ENCODE measurements at places on chromosomes 16 and 17.

DNA sequence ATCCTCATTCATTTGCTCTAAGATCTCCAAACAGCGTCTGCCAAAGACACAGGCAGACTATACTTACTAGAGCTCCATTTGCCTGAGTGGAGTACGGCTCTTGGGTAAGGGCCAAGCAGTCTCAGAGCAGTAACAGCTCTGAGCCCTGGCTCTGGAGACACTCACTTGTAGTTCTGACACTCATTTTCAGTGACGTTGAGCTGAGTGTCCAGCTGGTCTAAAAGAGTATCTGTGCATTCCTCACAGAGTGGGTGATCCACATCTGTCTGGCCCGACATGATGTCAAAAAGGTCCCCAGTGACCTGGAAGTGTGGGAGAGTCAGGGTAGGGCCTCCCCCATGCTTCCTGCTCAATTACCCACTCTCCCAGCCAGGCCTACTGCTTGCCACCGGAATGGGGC is 5.7 kb downstream of the BECN1 start:
- DNase-seq: no peak

GRCh38 chr17:42118545-42118944 is 2.6 kb downstream of the KAT2A start:
- no peak for DNase-seq

GRCh38 chr17:32385121-32385520 is 35.2 kb downstream of the ZNF207 start:
- DNase-seq: no peak

- no peak for DNase-seq
Measured at GRCh38 chr16:48608452-48608851, 1.5 kb downstream of the N4BP1 start.

DNA sequence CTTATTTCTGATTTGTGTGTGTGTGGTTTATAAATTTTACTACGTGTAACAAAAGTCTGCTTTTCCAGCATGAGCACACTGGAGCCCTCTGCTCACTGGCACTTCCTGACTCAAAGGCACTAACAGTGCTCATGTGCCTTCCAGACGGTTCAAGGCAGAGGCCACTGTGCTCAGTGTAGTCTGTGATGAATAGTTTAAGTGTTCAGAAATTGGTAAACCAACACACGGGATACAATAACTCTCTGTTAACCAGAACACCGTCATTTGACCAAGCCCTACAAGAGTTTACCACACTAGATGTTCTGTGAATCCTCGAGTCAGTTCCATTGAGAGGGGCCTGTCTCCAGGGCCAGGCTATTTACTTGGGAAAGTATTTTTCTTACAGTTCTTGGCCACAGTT is 191.9 kb downstream of the MRTFB start:
- no peak for DNase-seq

DNA sequence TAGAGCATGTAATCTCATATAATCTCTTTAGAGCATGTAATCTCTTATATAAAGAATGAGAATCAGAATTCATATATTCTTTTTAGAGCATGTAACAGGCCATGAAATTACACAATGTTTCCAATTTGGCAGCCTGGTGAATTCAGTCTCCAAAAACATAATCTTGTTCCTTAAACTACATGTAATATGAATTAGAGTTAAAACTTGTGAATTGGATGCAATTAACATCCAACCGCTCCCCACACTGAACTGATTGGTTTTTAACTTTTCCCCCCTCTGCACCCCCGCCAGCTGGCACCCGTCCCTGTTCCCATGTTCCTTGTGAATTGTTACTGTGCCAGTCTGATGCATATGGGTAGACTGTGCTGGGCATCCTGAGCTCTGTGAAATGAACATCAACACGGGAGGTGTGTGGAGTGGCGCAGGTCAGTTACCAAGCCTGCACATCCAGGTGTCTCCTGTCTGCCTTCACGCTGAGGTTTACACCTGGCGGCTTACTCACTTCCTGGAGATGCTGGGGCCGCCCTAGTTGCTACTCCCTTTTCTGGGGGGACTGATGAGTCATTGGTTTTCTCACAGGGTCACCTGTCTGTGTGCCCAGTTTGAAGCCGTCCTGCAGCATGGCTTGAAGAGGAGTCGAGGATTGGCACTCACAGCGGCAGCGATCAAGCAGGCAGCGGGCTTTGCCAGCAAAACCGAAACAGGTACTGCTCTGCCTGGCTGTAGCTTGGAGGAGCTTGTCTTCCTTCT is 50.4 kb downstream of the SNX29 start:
- peak; percentile 34 for DNase-seq

DNA sequence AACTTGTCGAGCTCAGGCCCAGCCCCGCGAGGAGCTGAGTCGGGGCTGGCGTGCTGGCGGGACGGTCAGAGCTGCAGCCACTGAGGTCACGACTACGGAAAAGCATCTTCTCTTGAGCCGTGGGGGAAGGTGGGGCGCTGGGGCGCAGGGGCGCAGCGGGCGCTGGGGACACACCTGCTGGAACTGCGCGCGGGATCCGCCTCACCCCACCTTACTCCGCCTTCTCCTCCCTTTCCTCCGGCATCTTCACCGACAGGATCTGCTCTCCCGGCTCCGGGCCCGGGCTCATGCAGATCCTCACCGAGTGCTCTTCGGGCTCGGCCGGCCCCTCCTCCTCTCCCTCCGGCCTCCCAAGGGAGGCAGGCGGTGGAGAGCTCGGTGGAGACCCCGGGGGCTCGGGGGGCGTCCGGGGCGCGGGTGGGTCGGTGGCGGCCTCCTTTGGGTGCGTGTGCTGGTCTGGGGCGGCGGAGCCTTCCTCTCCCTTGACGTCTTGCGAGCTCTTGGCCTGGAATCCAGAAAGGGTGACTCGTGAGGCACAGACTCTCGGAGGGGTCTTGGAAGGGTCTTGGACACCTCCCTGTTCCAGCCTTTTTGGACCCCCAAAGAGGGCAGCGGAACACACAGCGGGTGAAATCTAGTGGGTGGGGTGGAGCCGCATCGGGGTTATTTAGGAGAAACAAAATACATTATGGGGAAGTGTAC is 81.8 kb upstream of the KIFC3 start:
- DNase-seq: no peak

- DNase-seq: no peak
Measured at GRCh38 chr17:41734139-41734948, at the start of gene HAP1. Gene HAP1 (minus strand): TSS chr17:41734643. CDS start chr17:41734634, 9 bp downstream.

- DNase-seq: no peak
Measured at GRCh38 chr16:48182979-48183537, 27.3 kb upstream of the ABCC12 start.

DNA sequence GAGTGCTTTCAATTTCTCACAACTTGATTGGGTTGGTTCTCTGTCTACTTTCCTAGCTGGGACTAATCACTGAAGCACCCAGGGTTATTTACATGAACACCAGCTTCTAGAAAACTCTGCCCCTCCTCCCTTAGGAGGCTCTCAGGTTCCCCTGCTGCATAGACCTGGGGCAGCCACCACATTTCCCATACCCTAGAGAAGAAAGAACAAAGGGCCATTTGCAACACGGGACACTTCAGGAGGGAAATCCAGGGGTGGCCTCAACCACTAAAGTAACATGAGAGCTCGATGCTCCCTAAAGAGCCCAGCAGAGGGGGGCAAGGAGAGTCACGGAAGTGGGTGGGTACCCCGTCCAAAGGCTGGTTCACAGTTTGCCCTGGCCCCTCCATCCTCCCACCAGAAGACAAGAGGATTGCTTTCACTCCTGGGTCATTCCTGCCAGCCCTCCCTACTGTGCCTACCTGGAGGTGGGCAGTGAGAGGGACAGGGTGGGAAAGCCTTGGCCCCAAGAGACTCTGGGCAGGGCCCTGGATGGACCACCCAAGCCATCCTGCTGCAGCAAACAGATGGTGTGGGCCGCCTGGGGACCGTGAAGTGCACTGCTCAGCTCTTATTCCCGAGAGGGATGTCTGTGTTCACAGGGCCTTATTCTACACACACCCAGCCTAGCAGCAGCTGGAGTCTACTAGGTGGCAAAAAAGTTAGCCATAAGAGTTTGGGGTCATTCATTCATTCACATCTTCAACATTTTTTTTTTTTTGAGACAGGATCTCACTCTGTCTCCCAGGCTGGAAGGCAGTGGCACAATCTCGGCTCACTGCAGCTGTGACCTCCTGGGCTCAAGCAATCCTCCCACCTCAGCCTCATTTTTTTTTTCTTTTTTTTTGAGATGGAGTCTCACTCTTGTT is 392.1 kb downstream of the SOX9 start:
- no peak for DNase-seq

- DNase-seq: peak; percentile 30
Measured at GRCh38 chr16:20849589-20850390, 43.5 kb downstream of the REXO5 start.

- no peak for DNase-seq
Measured at GRCh38 chr16:2719328-2720063, 528 bp downstream of the PRSS27 start.

DNA sequence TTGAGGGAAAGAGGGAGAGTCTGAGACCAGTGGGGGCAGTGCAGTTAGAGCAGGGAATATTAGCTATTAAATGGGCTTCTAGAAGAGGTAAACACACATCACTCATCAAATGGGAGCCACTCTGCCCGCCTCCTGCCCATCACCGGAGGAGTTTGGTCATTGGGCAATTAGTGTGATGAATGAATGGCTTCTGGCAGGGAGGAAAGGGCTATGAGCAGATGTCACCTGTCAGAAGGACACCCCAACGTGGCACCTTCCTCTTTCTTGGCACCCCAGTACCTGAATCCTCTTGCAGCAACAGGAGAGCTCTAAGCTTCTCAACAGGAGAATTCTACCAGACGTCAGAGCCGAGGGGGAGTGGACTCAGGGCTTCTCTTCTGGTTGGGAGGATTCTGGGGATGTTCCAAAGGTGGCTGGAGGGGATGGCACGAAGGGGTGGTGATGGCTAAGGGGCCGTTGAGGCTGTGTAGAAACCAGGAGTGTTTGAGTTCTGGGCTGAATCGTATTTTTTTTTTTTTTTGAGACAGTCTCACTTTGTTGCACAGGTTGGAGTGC is 11.0 kb downstream of the C1QTNF1 start:
- DNase-seq: no peak

DNA sequence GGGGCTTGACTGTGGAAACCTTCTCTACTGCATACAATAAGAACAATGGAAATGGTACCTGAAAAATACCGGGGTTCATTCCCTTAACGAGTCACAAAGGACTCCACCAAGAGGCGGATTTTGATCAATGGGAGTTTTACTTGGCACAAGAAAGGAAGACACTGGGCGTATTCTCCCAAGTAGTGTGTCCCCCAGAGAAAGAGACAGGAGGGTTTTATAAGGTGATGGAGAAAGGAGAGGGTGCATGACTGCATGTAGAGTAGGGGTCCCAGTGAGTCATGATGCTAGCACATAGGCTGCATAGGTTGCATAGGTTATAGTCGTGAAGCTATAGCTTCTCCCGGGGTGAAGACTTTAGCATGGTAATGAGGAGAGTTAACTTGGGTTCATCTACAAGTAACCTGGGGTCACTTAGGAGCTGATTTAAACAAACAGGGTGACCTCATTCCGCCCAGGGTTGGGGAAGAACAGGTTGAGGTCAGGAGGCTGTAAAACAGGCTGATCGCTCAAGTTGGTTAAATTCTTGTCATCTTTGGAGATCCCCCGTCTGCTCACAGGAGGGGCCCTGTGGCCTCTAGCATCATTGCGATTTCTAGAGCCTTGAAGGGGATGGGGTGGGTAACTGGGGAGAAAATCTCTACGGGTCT is 1.5 kb downstream of the MPV17L start:
- no peak for DNase-seq

DNA sequence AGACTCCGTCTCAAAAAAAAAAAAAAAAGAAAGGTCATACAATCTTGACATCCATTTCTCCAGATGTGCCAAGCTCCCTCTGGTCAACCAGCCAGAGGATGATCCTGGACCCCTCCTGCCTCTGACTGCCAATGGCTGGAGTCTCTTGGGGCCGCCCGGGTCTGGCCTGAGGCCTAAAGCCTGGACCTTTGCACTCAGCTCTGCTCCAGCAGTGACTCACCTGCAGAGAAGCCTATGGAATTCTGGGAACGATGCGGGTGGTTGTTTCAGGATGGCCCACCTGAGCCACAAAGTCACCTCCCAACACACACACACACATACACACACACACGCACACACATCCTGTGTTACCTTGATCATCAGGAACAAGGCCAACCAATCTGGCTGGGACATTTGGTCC is 64.0 kb upstream of the DNAH17 start:
- no peak for DNase-seq

DNA sequence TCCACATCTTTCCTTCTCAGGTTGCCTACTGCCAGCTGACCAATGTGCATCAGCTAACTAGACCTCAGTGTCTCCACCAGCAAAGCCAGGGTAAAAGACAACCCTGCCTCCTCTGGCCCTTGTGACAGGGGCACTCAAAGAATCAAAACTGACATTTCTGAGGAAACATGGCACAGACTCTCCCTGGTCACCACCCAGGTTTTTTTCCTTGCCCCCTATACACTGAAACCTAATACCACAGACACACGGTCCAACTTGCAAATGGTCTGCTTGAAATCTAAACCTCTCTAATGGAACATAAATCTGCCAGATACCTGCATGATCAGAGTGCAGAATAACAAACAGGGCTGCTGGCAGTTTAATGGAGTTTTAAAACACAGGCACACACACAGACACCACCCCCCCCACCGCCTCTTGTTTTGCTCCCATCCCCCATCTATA is 19.5 kb upstream of the CORO6 start:
- no peak for DNase-seq

DNA sequence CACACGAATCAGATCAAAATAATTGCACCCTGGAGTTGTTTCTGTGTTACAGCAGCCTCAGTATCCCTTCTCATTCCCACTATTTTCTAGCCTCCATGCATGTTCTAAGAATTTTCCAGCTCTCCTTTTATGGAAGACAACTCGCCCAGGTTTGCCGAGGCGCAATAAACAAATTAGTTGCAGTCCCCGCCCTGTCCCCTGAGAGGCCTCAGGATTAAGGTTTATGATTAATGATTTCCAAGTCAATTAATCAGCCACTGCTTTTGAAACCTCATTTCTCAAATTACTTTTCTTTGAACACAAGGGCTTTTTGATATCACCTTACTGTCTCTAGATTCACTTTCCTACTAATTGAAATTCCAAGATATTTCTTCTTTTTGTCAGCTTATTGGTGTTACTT is 138.3 kb upstream of the HSBP1 start:
- no peak for DNase-seq

DNA sequence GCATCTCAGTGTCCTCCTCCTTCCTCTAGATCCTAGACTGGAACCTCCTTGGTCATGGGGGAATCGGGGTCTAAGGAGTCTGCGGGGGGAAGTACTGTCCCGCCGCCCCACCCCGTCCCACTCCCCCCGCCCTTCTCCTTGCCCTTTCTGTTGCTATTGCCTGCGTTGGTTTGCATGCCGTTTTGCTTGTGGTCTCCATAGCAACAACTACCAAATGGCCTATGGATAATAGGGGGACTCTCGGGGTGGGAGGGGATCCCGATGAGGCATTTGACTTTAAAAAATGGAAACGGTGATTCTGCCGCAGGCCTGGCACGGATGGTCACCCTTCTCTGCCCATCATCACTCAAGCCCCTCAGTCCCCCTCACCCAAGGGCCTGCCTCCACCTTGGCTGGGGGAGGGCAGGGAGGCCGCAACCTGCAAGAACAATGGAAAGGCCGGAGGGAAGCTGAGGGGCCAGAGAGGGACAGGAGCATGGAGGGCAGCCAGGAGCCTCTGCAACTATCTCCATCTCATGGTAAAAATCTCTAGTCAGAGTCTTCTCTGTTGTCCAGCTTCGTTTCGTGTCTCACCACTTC is 231.4 kb upstream of the TNRC6C start:
- DNase-seq: no peak

GRCh38 chr16:67528222-67528869 is at the start of gene RIPOR1:
Gene RIPOR1 (plus strand): TSS chr16:67528829. CDS start chr16:67538447, 9,618 bp downstream.
- DNase-seq: no peak

- no peak for DNase-seq
Measured at GRCh38 chr16:88005181-88005581, 53.9 kb downstream of the BANP start.

GRCh38 chr17:56635641-56636040 is 42.1 kb downstream of the NOG start:
- DNase-seq: no peak

- DNase-seq: no peak
Measured at GRCh38 chr16:66485376-66485775, 58.3 kb downstream of the BEAN1 start.

Data from NK-92 treated with Interleukin-12 subunit alpha and Interleukin-12 subunit beta, amount 100 ng/mL, for 24 hours (cell line).